Esophagus muscularis mucosa (tissue), 4 donors: ENCODE measurements at places on chromosomes 7 and 10. TPM values are rescaled to one million over a fixed set of nuclear protein-coding genes. Genes with fewer than 3 reads are reported as not detected.

Gene PKD2L1
- not detected for total RNA-seq

Gene ZNF804B
- total RNA-seq: not detected

Gene IGFBP1
- not detected for total RNA-seq

Gene TYSND1
- total RNA-seq: 6.0 TPM

Gene WASHC2C
- 37.9 TPM for total RNA-seq

Gene MMD2
- not detected for total RNA-seq

DNA sequence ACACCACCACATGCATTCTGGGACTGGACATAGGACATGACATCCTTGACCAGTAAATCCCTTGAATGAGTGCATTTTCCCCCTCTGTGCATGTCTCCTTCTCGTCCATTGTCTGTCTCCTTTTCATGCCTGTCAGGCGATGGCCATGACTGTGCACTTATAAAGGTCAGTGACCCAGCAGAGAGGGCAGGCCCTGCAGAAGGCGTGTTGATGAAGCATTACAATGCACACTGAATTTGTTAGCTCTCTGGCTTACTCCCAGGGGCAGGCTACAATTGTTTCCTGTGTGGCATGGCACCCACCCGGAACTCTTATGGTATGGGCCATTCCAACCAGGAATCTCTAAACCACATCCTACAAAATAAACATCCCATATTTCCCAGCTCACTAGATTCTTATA is 71.1 kb downstream of the SAMD9 start:
- no peak for DNase-seq
- H3K27ac ChIP-seq: no peak overlapping the region
- H3K4me3 ChIP-seq: no peak overlapping the region
- H3K4me1 ChIP-seq: peaks cover 9% of the 10 kb centered on the region
- no peaks in the 10 kb centered on the region for H3K27me3 ChIP-seq
- H3K36me3 ChIP-seq: no peaks in the 10 kb centered on the region

GRCh38 chr10:102492344-102492939 is 10.1 kb downstream of the ACTR1A start:
- no peaks in the 10 kb centered on the region for H3K27me3 ChIP-seq
- no peak for DNase-seq
- H3K27ac ChIP-seq: peak overlapping the region; percentile 69
- peaks cover 23% of the 10 kb centered on the region for H3K36me3 ChIP-seq

DNA sequence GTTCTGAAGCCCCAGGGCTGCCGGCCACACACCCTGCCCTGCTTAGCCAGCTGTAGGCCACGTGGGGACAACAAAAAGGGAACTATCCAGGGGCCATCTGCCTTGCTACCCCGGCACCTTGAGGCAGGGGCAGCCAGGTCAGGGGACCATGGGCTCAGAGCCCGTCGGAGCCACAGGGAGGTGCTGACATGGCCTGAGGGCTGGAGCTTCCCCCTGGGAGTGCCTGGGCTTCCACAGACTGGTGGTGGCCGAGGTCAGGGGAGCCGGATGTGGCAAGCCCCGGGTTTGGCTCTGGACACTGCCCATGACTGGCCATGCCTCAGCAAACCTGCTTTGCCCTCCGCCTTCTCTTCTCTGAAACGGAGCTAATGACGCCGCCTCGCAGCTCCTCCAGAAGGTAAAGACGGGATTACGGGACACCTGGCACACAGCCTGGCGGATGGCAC is 178.5 kb downstream of the EBF3 start:
- no peak overlapping the region for H3K4me3 ChIP-seq
- no peaks in the 10 kb centered on the region for H3K4me1 ChIP-seq
- no peak overlapping the region for H3K27ac ChIP-seq
- no peak for DNase-seq

DNA sequence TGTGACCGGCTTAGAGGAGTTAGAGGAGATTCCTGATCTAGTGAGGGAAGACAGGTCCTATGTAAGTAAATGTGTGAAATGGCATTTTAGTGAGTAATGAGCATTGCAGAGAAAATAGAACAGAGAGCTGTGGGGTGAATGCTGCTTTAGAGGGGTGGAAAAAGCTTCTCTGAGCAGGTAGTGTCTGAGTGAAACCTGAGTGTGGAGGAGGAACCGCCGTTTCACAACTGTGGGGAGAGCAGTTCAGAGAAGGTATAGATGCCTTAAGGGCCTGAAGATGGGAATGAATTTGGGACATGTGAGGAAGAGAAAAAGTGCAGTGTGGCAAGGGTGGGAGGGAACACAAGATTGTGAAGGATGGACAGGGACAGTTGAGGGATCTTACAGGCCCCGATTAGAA is 21.6 kb downstream of the FBH1 start:
- H3K4me3 ChIP-seq: no peak overlapping the region
- no peak overlapping the region for H3K27ac ChIP-seq
- DNase-seq: no peak
- no peaks in the 10 kb centered on the region for H3K4me1 ChIP-seq
- peaks cover 94% of the 10 kb centered on the region for H3K36me3 ChIP-seq
- H3K27me3 ChIP-seq: no peaks in the 10 kb centered on the region

DNA sequence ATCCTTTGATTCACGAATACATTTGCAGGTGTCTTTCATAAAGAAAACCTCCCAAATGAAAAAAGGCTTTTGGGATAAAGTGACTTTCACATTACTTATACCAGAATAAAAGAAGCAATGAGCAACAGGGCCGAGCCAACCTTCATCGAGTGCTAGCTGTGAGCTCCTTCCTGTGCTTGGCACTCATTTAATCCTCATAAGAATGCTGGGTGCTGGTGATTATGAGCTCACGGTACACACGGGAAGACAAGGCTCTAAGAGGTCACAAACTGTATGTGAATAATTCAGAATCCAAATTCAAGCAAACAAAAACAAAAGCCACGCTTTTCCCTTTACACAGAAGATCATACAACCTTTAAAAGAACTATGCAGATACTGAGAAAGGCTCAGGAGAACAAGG is 156.2 kb downstream of the COBL start:
- H3K4me1 ChIP-seq: peaks cover 6% of the 10 kb centered on the region
- no peaks in the 10 kb centered on the region for H3K36me3 ChIP-seq
- no peak for DNase-seq
- no peaks in the 10 kb centered on the region for H3K27me3 ChIP-seq

DNA sequence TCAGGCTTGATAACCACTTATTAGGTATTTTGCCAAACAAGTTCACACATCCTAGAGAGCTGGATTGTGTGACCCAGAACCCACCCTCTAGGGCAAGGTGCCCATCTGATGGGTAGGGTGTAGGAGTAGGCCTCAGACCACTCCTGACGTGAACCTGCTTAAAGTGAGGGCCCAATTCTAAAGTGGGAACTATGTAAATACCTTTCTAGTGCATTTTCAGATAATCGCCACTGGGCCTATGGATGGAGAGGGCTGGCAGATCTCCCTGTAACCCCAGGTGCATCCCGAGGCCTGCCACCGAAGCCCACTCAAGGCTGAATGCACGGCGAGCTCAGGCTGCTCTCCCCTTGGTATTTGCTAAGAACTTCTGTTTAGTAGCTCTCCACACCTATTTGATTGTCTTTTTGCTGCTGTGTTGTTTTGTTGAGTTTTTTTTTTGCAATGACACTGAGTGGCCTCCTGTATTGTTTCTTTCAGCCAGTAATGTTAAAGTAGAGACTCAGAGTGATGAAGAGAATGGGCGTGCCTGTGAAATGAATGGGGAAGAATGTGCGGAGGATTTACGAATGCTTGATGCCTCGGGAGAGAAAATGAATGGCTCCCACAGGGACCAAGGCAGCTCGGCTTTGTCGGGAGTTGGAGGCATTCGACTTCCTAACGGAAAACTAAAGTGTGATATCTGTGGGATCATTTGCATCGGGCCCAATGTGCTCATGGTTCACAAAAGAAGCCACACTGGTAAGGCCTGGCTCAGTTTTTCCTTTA is 71.7 kb downstream of the IKZF1 start:
- peaks cover 8% of the 10 kb centered on the region for H3K27me3 ChIP-seq
- no peak overlapping the region for H3K27ac ChIP-seq
- H3K4me3 ChIP-seq: no peak overlapping the region
- H3K4me1 ChIP-seq: no peaks in the 10 kb centered on the region
- no peaks in the 10 kb centered on the region for H3K36me3 ChIP-seq

GRCh38 chr7:50805447-50806125 is 22.9 kb upstream of the GRB10 start:
- no peaks in the 10 kb centered on the region for H3K4me1 ChIP-seq
- H3K27me3 ChIP-seq: peaks cover 15% of the 10 kb centered on the region
- H3K4me3 ChIP-seq: no peak overlapping the region
- H3K36me3 ChIP-seq: no peaks in the 10 kb centered on the region

DNA sequence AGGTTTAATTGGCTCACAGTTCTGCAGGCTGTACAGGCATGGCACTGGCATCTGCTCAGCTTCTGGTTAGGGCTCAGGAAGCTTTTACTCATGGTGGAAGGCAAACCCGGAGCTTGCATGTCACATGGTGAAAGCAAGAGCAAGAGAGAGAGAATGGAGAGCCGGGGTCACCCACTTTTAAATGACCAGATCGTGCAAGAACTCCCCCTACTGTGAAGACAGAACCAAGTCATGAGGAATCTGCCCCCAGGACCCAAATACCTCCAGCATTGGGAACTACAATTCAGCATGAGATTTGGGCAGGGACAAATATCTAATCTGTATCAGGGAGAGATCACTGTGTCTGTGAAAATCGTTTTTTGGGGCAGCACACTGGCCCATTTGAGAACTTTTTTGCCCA is 110.0 kb upstream of the MYO3A start:
- DNase-seq: no peak
- no peak overlapping the region for H3K4me3 ChIP-seq
- H3K36me3 ChIP-seq: no peaks in the 10 kb centered on the region
- no peak overlapping the region for H3K27ac ChIP-seq
- H3K4me1 ChIP-seq: no peaks in the 10 kb centered on the region

- no peak overlapping the region for H3K27ac ChIP-seq
- H3K27me3 ChIP-seq: no peaks in the 10 kb centered on the region
- H3K4me1 ChIP-seq: peaks cover 23% of the 10 kb centered on the region
Measured at GRCh38 chr7:116562529-116563121, 37.8 kb downstream of the CAV1 start.

DNA sequence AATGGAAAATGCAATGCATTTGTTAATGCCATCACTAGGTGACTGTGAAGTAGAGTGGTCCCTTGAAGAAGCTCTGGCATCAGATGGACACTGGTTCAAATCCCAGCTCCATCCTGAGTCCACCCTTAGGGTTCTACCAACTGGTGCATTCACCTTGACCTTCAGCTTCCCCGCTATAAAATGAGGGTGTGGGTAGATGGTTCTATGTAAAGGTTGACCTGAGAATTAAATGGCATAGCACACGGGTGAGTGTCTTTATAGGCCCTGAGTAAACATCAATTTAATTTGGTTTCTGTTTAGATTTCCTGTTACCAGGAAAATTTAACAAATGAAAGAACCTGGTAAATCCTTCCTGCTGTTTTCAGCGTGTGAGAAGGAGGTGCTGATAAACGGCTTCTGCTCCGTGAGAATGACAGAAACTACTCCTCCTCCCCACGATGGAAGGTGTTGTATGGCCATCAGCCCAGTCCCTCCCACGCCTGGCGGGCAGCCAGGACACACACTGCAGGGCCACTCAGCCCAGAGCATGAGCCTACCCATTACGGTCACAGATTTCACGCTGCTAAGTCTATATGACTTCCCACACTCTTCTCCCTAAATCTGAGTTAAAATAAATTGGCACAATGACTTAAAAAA is 210.1 kb downstream of the TNS3 start:
- peaks cover 16% of the 10 kb centered on the region for H3K36me3 ChIP-seq
- H3K27ac ChIP-seq: no peak overlapping the region
- DNase-seq: no peak
- H3K4me3 ChIP-seq: no peak overlapping the region

DNA sequence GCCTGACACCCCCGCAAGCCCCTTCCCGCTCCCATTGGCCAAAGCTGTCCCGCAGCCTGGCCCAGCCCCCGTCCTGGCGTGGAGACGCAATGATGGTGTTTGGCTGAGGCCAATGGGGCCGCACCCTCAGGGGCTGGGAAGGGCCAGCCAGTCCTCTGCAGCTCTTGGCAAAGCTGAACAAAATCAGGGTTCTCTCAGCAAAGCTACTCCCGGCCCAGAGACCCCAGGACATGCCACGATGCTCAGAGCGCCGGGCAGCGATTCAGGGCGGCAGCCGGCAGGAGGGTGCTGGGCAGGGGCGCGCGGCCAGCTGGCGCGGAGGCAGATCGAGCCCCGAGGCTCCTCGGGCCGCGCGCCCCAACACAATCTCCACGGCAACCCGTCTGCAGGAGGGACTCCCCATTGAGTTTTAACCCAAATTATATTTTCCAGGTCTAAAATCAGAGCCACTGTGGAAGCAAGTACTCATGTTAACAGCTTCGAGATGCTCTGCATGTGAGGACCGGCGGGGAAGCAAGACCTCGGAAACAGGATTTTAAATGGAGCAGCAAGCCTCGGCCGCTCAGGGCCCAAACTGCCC is 8.8 kb upstream of the CNPY1 start:
- H3K36me3 ChIP-seq: no peaks in the 10 kb centered on the region
- H3K27me3 ChIP-seq: no peaks in the 10 kb centered on the region
- DNase-seq: no peak
- no peaks in the 10 kb centered on the region for H3K4me1 ChIP-seq
- no peak overlapping the region for H3K4me3 ChIP-seq

- DNase-seq: no peak
- H3K4me3 ChIP-seq: no peak overlapping the region
- no peaks in the 10 kb centered on the region for H3K36me3 ChIP-seq
- H3K27me3 ChIP-seq: no peaks in the 10 kb centered on the region
Measured at GRCh38 chr7:137789215-137789882, 57.4 kb downstream of the DGKI start.

DNA sequence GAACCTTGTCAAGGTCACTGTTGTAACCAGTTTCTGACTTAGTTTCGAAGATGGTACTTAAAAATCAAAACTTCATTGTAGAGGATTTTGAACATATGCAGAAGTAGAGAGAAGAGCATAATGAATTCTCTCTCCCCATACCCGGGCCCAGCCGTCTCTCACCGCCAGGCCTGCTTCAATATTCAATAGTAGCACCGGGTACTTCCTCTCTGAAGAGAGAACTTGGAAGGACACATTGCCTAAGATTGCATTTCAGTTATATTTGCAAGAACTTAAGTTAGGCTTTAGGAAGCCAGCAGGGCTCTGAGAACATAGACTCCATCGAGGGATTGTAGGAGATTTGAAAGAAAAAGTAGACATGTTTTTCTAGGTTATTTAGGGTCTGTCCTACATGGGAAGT is 19.1 kb downstream of the LMTK2 start:
- H3K27me3 ChIP-seq: no peaks in the 10 kb centered on the region
- H3K36me3 ChIP-seq: no peaks in the 10 kb centered on the region
- no peaks in the 10 kb centered on the region for H3K4me1 ChIP-seq
- no peak for DNase-seq
- H3K4me3 ChIP-seq: no peak overlapping the region
- H3K27ac ChIP-seq: no peak overlapping the region

DNA sequence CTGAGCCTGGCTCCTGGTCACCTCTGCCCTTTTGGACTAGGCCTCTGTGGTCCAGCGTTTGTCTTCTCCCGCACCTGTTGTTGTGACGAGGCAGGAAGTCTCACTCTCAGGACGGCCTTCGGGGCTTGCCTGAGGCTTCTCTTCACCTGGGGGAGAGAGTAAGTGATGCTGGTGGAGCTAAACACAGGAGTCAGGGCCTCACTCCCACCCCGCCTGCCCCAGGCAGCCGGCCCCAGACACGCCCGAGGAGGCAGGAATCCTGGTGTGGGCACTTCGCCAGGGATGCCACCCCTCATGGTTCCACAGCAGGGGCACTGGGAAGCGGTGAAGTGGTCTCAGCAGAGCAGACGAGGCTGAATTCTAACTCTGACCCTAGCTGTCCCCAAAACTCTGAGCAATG is 42.4 kb downstream of the IL2RA start:
- H3K4me3 ChIP-seq: no peak overlapping the region
- H3K4me1 ChIP-seq: peaks cover 4% of the 10 kb centered on the region
- no peaks in the 10 kb centered on the region for H3K36me3 ChIP-seq
